ENCODE measurements at places on chromosomes 4 and X.

- no peak for DNase-seq
These were observed 36.9 kb downstream of the LAMTOR3 start for GRCh38 chr4:99857307-99857706.

- DNase-seq = no peak
These were observed 173.9 kb upstream of the KLF3 start for GRCh38 chr4:38489924-38490639.

DNA sequence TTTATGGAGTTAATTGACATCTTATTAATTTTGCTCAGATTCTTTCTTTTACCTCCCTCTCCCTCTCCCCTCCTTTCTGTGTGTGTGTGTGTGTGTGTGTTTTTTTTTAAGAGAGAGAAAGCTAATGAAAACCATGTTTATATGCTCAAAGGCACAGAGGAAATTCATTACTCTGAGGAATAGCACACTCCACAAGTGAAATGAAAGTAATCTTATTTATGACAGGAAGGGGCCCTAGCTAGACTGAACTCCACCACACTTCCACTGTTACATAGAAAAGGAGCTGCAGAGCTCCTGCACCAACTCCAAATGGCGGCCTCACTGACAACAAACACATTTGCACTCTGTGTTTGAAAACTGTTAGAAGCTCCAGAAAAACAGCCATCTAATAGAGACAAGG, 150.6 kb downstream of the RASL11B start:
- no peak for DNase-seq

- no peak for DNase-seq
These were observed 264.2 kb downstream of the PPP3CA start for GRCh38 chr4:101083131-101083530.

DNA sequence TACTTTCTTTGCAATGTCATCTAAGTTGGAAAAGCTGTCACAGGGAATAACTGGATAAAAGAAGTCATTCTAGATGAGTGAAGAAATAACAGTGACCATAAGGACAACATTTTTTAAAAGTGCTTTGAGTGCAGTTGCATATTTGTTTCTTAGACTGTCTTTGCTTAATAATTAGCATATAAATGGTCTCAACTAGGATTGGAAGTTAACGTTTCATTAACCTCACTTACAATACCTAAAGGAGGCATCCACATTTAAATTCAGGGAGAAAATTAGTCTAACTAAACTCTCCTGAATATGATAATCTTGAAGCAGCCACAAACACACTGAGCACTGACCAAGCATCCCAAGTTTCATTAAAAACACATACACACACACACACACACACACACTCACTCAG, 780.7 kb downstream of the PCDH18 start:
- DNase-seq = no peak

- DNase-seq = no peak
These were observed 961.8 kb downstream of the SH3BGRL start for GRCh38 chrX:82163701-82164100.
